8988T (cell line): ENCODE measurements at places on chromosomes 11 and 22.
A peak's percentile ranks its signal among the peaks of the same experiment; 100 is the strongest.

DNA sequence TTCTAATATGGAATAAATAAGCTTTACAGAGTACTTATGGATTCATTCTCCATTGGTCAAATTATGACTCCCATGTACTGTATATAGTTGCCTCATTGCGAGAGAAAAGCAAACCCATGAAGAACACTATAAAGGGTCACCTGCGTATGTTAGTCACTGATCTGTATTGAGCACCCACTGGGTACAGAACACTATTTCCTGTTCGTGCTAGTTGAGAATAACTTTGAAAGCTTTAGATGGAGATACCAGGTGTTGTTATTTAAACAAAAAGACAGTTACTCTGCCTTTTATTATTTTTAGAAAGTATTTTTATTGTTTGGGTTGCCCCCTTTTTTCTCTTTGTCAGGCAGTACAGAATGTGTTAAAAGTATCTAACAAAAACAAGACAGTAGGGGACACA lies 79.9 kb downstream of the DEUP1 start:
- DNase-seq, result no peak

- DNase-seq, result no peak
Measured at GRCh38 chr22:32682990-32683389, 118.5 kb upstream of the TIMP3 start.

DNA sequence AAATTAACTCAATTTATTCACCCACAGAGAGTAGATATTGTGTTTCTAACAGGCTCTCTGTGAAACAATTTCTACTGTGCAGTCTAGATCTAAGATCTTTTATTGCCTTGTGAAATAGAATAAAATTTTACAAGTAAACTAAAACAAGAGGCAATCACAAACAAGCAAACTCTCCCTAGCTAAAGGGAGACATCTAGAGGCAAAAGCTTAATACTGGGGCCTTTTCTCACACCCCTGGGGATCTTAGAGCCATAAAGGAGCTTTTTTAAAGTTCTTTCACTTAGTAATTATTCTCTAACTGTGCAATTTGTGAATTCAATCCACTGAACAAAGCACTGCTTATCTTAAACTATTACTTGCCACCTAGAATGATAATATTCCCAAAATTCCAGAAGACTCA lies 19.7 kb downstream of the ALG9 start:
- DNase-seq, result no peak

DNA sequence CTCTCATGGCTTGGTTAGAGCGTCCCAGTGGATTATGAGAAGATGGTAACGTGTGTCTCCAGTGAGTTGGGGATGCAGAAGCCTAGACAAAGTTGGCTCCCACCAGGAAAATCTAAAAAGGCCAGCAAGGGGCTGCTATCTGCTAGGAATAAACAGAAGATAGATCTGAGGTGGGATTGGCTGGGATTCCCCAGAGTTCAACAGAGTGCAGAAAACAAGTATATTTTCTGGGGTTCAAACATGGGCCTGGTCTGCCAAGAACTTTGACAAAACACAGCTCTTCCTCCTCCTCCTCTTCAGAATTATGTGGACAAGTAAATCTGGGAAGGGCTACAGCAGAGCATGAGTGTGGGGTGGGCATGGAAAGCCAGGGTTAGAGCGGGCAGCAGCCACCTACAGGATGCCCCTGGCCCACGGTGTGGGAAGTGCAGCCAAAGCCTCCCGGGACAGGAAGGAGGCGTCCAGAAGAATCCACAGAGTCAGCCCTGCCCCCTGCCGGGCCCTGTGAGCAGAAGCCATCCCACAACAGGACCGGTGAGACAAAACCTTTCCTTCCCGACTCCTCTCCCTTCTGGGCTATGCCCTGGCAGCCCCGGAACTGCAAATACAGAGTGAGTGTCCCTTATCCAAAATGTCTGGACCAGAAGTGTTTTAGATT lies 67.1 kb downstream of the CD82 start:
- peak; percentile 80 for DNase-seq

DNA sequence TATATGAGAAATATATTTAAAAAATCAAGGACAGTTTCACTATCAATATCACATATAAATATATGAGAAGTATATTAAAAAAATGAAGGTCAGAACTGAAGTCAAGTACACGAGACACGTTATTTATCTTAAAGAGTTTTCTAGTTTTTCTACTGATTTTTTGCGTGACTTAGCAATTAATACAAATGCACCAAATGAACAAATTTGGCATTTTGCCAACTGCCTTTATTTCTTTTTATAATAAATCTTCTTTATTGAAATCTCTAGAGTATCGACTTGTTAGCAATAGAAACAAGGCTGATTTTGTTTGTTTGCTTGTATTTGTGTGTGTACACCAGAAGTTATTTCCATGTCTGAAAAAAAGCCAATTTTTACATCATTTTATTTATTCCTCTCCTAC lies 1684.7 kb upstream of the RAG2 start:
- no peak for DNase-seq

DNA sequence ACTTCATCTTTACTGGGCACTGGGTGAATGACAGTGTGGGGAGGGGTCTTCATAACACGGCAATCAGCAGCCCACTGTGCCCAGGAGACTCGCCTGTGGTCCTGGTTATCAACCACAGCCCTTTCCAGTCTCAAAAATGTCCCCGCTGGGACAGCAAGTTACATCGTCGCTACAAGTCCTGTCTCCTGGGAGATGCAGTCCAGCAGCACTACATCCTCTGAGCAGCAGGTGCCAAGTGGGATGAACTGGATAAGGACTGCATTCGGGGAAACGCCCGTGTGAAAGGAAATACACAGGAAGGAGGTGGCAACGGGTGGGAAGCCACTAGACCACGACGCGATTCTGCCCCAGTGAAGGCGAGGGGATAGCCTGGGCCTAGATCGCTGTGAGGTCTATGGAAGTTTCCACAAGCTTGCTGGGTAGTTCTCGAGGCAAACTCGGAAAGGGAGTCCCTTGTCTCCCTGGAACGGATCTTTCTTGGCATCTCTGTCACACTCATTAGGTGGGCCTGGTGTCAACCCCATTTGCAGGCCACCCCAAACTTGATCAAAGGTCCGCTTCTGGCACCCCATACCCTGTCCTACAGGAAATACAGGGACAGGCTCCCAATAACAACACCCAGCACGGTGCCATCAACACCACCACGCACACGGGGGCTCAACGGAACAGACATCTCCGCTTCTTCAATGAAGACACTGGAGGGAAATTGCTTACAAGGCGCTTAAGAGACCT lies 4.4 kb downstream of the ASCL2 start:
- peak; percentile 42 for DNase-seq

DNA sequence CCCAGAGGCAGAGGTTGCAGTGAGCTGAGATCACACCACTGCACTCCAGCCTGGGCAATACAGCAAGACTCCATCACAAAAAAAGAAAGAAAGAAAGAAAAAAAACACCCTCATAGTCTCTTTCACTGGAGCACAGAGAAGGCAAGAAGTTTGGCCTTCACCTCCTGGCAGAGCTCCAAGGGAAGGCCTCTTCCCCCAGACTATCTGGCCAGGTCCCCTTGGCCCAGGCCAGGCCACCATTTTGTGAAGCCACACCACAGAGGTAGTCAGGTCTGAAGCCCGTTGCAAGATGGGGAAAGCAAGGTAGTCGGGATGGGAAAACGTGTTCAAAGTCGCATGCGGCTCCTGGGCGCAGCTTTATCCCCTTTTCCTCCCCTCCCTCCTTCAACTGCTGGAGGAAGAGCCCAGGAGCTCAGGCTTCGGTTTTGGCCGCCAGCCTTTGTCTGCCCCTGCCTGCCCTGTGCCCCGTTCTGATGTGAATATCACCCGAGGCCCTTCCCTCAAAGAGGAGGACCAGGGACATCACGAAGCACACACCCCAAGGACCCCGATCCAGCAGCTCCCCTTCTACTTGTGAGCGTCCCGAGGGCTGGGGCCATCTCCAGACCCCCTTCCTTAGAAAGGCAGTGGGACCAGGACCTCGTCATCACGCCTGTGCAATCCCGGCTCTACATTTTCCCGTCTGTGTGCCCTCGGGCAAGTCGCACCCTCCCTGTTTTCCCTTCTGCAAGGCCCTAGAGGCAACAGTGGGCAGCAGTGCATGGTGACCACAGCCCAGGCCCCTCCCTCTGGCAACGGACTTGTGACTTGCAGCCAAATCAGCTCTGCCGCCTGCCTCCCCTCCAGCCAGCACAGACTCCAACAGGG lies 17.7 kb downstream of the CABP7 start:
- DNase-seq, result no peak

DNA sequence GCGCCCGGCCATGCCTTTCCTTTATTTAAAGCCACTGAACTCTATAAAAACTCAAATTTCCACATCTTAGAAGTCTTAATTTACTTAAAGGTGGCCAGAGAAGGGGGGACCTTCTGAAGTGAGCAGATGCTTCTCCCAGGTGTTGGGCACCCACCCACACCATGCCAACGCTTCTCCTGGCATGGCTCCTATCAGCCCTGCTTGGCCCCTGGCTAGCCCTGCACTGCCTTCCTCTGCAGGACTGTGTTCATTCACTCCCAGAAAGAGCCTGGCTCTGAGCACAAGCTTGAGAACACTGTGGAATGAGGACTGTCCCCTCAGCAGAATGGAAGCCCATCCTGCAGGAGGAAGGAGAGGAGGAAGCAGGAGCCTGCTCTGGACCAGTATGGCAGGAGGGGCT lies 34.6 kb upstream of the ARFGAP3 start:
- no peak for DNase-seq

GRCh38 chr11:9301720-9302119 lies 12.7 kb downstream of the TMEM41B start:
- DNase-seq, result no peak

- no peak for DNase-seq
Measured at GRCh38 chr22:32864041-32864440, 62.5 kb downstream of the TIMP3 start.

DNA sequence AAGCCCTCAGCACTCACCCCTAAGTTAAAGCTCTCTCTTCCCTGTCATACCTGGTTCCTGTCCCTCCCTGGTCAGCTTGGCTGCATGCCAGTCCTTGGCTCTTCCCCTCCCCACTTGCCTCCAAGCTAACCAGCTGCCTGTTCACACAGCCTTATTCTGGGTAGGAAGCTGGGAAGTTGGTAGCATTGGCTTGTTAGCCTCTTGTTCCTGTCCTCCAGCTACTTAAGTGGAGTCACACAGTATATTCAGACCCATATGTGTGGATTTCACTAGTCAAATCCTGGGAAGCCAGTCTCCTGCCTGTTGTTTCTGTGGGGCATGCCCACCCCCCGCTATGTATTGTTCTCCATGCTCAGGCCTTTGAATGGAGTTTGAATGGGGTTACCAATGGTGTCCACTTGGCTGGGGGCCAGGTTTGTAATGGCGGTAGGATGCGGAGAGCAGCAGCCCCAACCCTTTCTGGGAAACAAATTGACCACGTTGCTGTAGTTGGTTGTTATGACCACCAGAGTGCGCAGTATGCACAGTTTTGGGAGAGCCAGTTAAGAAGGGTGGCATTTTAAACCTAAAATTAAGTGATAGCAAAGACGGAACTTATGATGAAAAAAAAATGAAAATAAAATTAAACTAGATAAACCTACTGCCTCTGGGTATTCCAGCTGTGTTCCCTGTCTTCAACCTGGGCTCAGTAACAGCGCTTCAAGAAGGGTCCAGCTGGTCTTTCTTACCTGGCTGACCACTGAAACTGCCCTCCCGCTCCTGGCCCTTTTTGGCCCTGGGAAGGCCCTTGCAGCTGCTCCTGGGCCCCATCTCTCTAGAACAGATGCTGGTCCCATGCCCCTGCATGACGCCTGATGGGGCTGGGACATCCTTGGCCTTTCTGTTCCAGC lies 10.7 kb upstream of the RPS3 start:
- peak; percentile 69 for DNase-seq

DNA sequence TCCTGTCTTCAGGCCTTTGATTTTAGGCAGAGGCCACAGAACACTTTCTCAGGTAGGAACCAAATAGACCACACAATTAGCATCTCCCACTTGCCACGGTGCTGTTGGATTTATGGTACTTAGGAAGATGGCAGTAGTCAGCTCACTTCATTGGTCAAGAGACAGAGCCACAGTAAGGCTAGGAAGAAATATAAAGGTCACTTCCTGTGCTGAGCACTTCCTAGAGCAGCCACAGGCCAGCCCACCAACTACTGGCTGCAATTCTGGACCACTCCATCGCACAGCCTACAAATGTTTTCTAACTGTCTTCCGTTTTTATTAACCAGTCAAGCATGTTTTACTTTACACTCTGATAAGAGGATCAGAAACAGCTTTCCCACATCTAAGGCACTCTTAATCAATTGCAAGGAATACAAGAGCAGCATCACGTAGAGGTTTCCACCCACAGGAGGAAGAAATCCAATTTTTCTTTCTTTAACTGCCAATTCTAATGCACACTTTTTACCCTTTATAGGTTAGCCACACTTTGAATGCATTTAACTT lies 54.7 kb downstream of the ABTB2 start:
- no peak for DNase-seq

- no peak for DNase-seq
Measured at GRCh38 chr11:28636566-28636965, 528.4 kb downstream of the METTL15 start.

DNA sequence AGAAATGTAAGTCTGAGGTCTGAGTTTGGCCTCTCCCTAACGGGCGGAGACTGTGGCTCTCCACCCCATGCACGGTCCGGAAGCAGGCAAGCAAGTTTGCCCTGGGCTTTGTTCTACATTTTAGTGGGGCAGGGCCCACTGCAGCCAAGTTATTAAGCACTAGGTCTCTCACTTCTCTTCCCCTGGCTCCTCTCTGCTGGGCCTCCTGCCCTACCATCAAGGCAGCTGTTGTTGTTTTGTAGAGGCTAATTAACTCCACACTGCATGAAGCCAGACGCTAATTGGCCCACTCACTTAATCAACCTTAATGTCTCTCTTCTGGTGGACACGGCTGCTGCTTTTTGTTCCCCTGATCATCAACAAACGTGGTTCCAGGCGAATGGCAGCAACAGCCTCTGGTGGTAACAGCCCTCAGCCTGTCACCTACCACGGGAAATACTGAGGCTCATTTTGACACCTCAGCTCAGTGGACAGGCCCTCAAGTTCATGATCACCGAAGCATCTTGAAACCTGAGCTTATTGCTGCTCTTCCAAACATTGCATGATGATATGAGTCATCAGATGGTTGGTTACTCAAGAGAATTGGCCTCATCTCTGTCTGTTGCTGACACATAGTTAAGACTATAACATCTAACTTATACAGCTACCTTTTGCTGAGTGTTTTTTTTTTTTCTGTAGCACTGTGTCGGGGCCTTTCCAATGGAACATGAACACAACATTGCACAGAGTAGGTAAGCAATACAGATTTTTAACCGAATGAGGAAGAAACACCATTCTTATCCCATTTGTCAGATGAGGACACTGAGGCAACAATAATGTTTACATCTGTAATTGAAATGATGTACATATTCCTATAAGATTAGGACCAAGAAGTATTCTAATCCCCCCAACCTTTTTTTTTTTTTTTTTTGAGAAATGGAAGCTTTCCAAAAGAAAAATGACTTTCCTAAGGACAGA lies 20.8 kb upstream of the LMO2 start:
- no peak for DNase-seq

DNA sequence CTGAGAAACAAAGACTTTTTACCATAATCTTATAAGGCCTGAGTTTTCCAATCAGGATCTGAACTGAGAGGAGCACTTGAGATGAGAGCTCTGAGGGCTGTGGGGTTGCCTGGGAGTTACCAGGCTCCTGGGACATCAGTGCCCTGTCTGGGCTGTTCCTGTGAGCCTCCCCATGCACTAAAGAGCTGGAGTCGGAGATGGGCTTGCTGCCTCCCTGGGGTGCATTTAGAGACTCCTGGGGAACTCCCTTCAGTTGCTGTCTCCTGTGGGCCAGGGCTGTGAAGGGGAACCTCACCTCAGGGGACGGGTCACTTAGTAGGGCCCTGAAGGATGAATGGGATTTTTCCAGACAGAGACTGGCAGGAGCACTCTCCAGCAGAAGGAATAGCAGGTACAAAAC lies 33.3 kb downstream of the KCNC1 start:
- no peak for DNase-seq

- DNase-seq, result no peak
Measured at GRCh38 chr22:49523374-49524008, 304.2 kb downstream of the BRD1 start.
